Endothelial cell (in vitro differentiated cells): ENCODE measurements at places on chromosomes 7 and 10.

DNA sequence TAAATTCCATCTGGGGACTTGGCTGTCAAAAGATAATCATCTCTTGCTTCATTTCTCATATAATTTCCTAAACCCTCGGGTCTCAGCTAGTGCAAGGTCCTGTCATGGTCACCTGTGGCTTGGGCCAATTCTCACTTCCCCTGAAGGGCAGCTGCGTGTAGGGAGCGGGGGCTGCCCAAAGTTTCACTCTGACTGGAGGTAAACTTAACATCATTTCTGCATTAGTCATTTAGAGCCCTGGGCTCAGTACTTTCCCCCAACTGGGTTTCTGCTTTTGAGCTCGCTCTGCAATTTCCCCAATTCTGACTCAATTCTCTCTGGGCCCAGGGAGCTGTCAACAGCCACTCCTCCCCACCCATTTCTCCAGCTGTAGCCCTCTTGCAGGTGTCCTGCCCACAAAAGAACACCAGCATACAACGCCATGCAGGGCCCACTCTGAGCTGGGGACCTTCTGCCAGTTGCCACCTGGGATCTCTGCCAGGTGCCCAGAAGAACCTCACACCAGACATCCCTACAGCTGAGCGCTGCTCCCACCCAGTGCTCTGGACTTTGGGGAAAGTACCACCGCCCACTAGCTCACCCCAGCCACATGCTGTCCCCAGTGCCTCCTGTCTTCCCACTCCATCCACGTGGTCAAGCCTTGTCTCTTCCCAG is 37.9 kb downstream of the VOPP1 start:
- DNase-seq = no peak
- H3K27ac ChIP-seq = peak overlapping the region; percentile 42
- H3K4me1 ChIP-seq = peaks cover 25% of the 10 kb centered on the region
- H3K27me3 ChIP-seq = peaks cover 11% of the 10 kb centered on the region

DNA sequence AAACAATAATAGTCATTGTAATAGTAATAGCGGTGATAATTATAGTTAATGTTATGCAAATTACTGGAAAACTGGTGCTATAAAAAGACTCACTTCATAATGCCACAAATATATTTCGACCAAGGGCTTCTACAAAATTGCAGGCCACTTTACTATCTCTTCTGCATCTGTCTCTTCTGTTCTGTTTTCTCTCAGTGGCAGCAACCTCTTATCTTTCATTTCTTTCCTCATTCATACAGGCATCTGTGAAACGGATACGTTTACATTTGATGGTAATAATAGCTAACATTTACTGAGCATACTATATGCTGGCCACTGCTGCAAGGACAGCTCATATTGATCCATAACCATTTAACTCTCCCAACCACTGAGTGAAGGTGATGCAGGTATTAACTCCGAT is 537.4 kb upstream of the PFKP start:
- no peak overlapping the region for H3K27ac ChIP-seq
- no peak overlapping the region for H3K4me3 ChIP-seq
- no peaks in the 10 kb centered on the region for H3K4me1 ChIP-seq
- no peak for DNase-seq
- no peaks in the 10 kb centered on the region for H3K36me3 ChIP-seq

GRCh38 chr7:46930366-46930765 is 651.5 kb downstream of the TNS3 start:
- DNase-seq = no peak
- H3K27me3 ChIP-seq = no peaks in the 10 kb centered on the region
- no peaks in the 10 kb centered on the region for H3K36me3 ChIP-seq
- H3K27ac ChIP-seq = no peak overlapping the region

- H3K4me1 ChIP-seq = peaks cover 15% of the 10 kb centered on the region
- no peak overlapping the region for H3K4me3 ChIP-seq
- DNase-seq = no peak
- no peaks in the 10 kb centered on the region for H3K36me3 ChIP-seq
These were observed 777.7 kb downstream of the PHTF2 start for GRCh38 chr7:78576236-78576635.

DNA sequence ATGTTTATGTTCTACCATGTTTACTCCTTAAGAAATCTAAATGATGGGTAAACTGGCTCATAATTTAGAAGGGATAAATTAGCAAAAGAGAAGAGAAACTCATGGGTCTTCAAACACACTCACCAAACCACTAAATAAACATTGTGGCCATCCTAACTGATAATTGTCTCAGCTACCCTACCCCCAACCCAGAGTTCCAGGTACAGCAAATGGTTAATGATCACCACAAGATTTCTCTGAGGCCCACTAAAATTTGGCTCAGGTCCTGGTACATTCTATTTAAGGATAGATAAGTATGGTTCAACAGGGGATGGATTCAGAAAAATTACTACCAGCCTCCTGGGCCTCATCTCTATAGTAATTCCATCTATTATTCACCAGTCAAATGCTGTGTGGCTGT is 21.4 kb downstream of the SLC25A13 start:
- H3K4me1 ChIP-seq = peaks cover 7% of the 10 kb centered on the region
- peaks cover 6% of the 10 kb centered on the region for H3K36me3 ChIP-seq
- DNase-seq = no peak
- no peaks in the 10 kb centered on the region for H3K27me3 ChIP-seq

DNA sequence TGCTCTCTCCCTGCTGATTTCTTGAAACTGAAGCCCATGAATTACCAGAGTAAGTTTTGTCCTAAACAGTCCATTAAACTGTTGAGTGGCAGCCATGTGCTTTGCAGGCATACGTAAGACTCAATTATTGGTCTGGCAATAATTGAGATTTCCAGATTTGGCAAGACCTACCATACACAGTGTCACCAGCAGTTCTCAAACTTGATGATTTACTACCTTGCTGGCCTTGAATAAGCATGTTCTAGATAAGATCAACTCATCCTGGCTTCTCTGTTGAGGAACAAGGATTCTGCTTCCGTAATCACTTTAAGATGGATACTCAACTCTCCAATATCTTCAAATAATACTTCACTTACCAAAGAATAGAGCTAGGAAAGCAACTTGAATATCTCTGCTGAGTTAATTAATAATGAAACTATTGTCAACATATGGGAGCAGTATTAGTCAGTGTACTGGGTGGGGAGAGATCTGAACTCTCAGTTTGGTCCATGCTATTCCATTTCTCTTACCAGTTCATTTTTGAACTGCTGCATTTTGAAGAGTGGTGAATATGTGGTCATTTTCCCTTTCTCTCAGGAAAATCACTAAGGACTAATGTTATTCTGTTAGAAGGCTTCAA is 181.4 kb downstream of the IPMK start:
- H3K36me3 ChIP-seq = no peaks in the 10 kb centered on the region
- peaks cover 4% of the 10 kb centered on the region for H3K4me1 ChIP-seq
- H3K4me3 ChIP-seq = no peak overlapping the region
- no peak for DNase-seq

DNA sequence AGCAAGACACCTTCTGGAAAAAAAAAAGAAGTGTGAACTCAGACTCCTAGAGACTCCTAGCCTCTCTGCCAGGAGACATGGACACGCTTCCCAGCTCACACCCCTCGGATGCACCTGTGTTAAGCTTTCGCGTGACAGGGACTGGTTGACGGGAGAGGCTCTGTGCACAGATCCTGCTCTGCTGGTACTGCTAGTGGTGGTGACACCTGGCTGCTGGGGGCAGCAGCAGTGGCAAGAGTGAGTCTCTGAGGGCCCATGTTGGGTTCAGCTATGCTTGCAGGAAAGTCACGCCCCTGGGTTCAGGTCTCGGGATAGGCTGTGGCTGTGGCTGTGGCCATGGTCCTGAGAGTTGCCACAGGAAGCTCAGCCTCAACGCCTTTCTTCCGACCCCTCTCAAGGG is 81.1 kb downstream of the XRCC2 start:
- H3K27ac ChIP-seq = no peak overlapping the region
- peaks cover 2% of the 10 kb centered on the region for H3K27me3 ChIP-seq

DNA sequence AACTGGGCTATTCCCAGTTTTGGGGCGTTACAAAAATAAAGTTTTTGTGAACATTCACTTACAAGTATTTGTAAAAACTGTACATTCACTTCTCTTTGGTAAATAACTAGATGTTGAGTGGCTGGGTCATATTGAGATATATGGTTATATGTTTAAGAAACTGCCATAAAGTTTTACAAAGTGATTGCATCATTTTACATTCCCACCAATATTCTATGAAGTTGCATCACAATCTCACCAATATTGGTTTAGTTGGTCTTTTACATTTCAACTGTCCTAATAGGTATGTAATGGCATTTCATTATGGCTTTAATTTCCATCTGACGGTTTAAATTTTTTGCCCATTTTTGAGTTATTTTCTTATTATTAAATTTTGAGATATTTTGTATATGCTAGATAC is 251.7 kb upstream of the GNAI1 start:
- H3K27ac ChIP-seq = no peak overlapping the region
- no peaks in the 10 kb centered on the region for H3K36me3 ChIP-seq
- no peak for DNase-seq

DNA sequence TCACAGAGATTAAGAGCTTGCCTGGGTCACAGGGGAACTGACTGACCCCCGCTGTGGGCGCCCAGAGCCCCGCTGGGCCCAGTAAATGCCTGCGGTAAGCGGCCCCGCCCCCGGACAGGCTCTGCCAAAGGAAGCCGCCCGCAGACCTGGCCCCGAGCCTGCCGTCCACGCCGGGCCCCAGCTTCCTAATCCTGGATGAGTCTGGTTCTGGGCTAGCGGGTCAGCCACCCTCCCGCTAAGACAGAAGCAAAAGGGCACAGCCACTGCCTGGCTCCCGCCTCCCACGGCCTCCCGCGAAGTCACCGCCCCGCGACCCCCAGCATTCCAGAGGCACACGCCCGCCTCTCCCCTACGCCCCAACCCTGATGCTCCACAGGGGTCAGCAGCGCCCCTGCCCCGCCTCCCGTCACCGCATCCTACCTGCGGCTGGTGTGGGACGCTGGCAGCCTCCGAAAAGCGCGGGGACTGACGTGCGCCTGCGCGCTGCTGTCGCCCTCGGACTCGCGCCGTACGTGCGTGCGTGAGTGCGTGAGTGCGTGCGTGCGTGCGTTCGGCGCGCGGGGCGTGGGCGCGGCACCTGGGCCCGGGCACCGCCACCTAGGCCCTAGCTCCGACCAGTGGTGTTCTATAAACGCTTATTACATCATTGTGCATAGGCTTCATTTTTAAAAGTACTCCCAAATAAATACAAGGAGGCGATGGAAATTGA is at the start of gene FIGNL1:
TSS of gene FIGNL1 (minus strand) at position 470 of the 709 bp plus-strand sequence. CDS start 3,063 bp downstream, outside the sequence.
- peaks cover 3% of the 10 kb centered on the region for H3K27me3 ChIP-seq
- H3K27ac ChIP-seq = no peak within 1 kb of the TSS
- no peaks in the 10 kb centered on the region for H3K36me3 ChIP-seq
- no peaks in the 10 kb centered on the region for H3K4me1 ChIP-seq
- peak; percentile 41 for DNase-seq

- H3K27ac ChIP-seq = no peak overlapping the region
- H3K4me3 ChIP-seq = no peak overlapping the region
- no peaks in the 10 kb centered on the region for H3K27me3 ChIP-seq
- no peaks in the 10 kb centered on the region for H3K4me1 ChIP-seq
- no peaks in the 10 kb centered on the region for H3K36me3 ChIP-seq
These were observed 25.6 kb downstream of the COL1A2 start for GRCh38 chr7:94420328-94420727.

DNA sequence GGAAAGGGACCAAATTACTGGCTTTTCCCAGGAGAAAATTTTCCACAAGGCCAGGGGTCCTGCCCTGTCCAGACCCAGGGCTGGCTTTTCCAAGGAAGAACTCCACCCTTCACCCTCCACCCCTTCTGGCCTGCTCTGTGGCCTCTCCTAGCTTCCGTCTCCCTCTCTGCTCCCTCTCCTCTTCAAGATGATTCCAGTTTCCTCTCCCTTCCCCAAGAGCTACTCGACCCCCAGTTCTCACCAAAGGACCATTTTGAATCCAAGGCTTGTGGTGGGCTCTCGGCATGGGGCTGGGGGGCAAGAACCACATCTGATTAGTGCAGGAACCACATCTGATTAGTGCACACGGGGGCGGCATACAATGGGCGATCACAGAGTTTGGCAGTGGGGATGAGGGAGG is 7.7 kb downstream of the CHAT start:
- peaks cover 9% of the 10 kb centered on the region for H3K27me3 ChIP-seq
- H3K4me1 ChIP-seq = peaks cover 12% of the 10 kb centered on the region
- H3K27ac ChIP-seq = peak overlapping the region; percentile 11

DNA sequence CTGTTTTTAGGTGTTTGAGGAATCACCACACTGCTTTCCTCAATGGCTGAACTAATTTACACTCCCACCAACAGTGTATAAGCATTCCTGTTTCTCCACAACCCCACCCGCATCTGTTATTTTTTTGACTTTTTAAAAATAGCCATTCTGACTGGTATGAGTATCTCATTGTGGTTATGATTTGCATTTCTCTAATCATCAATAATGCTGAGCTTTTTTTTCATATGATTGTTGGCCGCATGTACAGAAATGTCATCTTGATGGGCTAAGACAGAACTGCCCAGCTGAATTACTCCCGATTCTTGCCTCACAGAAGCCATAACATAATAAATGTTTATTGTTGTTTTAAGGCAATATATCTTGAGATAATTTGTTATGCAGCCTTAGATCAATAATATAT is 93.1 kb upstream of the DKK1 start:
- no peak overlapping the region for H3K4me3 ChIP-seq
- no peaks in the 10 kb centered on the region for H3K36me3 ChIP-seq
- H3K27ac ChIP-seq = no peak overlapping the region
- DNase-seq = no peak

- no peak overlapping the region for H3K27ac ChIP-seq
- no peak for DNase-seq
- peaks cover 9% of the 10 kb centered on the region for H3K36me3 ChIP-seq
- no peaks in the 10 kb centered on the region for H3K4me1 ChIP-seq
These were observed 443.2 kb upstream of the FOXK1 start for GRCh38 chr7:4238861-4239260.
